ENCODE measurements at places on chromosomes 12 and 14.

GRCh38 chr12:29253906-29254625, 105.0 kb downstream of the FAR2 start:
- no peak for DNase-seq

DNA sequence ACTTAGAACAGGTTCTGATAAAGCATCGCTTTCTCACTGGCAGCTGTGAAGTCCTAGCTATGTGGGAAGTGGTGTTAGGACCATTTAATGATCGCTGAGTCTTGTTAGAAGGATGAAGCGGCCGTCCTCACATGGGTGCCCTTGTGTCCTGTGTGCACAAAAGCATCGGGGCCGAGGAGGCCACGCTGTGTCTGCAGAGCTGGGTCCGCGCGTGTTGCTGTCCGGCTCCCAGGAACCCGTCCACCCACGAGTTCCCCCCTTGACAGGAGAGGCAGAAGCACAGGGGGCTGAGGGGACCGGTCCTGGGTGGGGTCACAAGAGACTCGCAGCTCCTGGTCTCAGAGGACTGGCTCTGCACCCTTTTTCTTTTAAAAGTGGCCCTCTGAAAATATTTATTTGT, 90.4 kb downstream of the ADGRD1 start:
- DNase-seq, result no peak

GRCh38 chr12:122753319-122753650, 661 bp downstream of the DENR start:
- DNase-seq, result no peak

GRCh38 chr12:88247241-88247643, 105.1 kb downstream of the TMTC3 start:
- no peak for DNase-seq

DNA sequence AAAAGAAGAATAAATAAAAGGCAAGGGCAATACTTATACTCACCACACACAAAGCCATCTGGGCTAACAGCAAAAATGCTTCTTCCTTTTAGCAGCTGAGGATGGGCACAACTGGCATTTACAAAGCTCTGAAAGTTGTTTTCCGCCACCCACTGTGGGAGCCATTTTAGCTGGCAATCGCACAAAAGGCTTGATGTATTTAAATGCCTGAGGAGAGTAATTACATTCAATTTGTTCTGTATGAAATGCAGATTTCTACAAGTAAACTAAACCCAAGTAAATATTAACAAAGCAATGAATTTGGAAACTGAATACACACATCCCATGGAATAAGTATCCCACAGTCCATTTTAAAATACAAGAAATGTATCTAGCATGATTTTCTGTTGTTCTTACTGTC, 37.5 kb downstream of the LRIG3 start:
- no peak for DNase-seq

DNA sequence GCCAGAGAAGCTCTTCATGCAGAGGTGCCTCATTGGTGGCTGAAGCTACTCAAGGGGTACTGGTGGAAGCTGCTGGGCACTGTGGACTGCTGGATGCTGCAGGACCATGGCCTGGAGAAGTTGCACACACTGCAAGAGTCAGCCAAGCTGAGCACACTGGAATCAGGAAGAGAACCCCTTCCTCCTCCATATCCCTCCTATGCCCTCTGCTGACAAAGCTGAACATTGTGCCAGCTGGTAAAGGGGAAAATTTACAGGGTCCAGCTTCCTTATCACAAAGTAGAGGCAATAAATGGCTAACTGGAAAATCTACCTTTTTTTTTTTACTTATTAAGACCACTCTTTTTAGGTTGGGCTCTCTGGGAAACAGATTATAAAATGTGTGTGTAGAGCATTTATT, 6.5 kb downstream of the CCDC175 start:
- DNase-seq, result no peak

DNA sequence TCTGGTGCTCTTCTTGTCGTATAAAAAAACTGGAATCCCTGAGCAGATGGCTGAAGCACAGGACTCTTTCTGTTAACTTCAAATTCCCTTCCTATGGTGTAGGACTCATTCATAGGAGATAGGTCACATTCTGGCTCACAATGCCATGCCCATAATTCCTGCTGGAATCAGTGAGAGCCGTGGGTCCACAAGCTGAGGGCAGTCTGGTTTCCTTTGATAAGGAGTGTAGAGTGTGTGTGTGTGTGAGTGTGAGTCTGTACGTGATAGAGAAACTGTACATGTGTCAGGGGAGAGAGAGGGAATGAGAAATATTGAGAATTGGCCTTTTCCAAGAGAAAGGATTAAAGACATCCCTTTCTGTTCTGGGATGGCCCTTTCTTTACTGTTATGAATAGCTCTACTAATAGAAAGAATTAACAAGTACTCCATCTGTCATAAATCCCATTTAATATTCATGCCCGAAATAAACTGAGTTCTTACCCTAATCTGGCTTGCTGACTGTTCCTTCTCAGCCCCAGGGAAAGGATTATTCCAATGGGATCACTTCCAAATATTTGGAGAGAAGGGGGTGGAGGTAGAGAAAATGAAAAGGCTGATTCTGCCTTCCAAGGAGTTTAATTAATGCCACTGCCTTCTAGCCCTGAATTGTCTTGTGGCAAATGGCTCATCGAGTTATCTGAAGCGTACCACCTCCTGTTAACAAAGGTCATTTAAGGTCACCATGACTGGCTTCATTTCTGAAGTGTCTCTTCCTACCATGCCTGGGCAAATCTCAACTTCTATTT, 79.0 kb downstream of the TMX1 start:
- no peak for DNase-seq

DNA sequence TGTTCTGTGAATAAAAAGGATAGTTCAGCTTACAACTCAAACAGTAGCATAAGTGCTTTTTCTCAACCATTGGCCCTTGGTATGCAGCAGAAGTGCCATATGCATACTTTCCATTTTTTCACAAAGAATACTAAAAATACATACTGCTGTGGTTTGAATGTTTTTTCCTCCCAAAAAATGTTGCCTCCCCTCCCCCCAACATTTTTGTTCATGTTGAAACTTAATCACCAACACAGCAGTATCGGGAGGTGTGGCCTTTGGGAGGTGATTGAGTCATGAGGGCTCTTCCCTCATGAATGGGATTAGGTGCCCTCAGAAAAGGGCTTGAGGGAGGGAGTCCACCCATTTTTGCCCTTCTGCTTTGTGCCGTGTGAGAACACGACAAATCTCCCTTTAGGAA, 198.6 kb downstream of the ESR2 start:
- DNase-seq, result no peak

GRCh38 chr14:97640031-97640430, 842.8 kb downstream of the VRK1 start:
- no peak for DNase-seq

- no peak for DNase-seq
Observed at GRCh38 chr14:25436906-25437305, 387.0 kb upstream of the STXBP6 start.

DNA sequence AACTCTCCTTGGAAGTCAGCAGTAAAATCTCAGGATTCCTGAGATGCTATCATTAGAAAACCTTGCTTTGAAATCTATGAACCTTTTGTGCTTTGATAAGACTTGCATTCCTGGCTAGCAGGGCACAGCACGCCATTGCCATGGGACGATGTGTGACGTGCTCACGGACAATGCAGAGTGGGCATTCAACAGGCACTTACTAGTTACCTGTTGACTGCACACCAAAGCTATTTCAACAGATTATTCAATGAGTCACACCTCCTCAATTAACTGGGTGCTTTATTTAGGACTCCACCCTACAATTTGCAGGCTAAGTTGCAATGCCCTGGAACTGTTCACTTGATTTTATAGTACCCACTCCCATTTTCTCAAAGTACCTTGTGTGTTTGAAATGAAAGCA, 11.3 kb downstream of the NOS1 start:
- no peak for DNase-seq

GRCh38 chr14:72236629-72237028, 304.4 kb downstream of the RGS6 start:
- DNase-seq, result no peak

DNA sequence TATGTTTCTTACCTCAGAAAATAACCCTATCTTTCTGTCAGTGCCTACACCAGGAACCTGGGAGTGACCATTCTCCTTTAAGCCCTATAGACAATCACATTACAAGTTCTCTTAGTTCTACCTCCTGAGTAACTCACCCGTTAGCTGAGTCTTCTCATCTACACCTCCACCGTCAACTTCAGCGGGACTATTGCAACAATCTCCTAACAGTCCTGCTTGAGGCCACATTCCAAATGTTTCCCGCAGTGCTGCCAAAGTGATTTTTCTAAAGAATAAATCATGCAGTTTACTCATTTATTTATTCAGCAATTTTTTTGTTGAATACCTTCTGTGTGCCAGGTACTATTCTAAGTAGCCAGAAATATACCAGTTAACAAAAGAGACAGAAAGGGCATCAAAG, 285.0 kb upstream of the GRIP1 start:
- DNase-seq, result no peak

GRCh38 chr12:105455261-105455660, 124.8 kb downstream of the C12orf75 start:
- DNase-seq, result no peak

- DNase-seq, result no peak
Observed at GRCh38 chr12:131561891-131562684, 148.8 kb upstream of the SFSWAP start.

DNA sequence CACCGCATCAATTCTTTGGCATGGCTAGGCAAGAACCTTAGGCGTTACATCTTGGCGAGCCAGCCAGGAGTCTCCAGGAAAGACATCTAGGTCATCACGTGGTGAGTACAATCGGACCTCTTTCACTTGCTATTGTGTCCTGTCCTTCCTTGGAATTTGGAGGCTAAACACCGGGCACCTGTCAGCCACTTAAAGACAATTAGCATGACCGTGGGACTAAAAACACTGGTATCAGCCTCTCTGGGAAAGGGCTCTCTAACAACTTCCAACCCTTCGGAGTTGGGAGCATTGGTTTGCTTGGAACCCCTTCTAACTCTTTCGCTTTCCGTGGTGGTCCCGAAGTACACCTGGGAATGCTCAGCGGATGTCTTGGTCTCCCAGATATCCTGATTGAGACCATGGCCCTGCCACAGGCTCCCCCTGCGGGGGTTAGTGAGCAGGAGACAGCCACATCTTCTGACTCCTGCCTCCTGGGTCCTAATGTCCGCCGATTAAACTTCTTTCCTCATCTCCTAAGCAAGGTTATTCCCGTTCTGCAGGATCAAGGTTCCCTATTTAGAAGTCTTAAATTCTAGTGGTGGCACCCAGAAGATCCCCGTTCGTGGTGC, 971.7 kb downstream of the FSCB start:
- DNase-seq, result no peak

DNA sequence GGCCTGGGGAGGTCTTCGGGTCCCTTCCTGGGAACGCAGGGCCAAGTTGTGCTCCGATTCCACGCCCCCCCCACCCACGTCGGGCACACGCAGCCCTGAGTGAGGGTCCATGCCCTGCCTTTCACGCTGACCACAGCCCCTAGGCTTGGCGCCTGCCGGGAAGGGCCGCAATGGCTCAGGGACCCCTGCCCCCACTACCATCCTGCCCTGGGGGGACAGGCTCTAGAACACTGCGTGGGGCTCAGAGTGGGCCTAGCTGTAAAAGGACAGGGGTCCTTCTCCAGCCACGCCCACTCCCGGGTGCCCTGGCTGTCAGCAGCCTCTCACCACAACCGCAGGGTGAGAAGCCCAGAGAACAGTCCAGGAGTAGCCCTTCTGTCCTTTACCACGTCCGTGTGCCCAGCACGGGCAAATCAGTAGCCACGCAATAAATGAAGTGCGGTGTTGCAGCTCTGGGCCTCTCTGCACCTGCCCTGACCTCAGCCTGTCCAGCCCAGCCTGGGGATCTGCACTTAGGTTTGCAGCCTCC, 9.4 kb upstream of the GPR68 start:
- DNase-seq, result no peak

- DNase-seq, result no peak
Observed at GRCh38 chr14:85057221-85057620, 472.7 kb upstream of the FLRT2 start.

- DNase-seq, result no peak
Observed at GRCh38 chr12:25970916-25971653, 12.6 kb downstream of the RASSF8 start.

GRCh38 chr14:72699852-72700257, 194.0 kb downstream of the DPF3 start:
- no peak for DNase-seq

- DNase-seq, result no peak
Observed at GRCh38 chr12:46825591-46826414, at the start of gene SLC38A4. SLC38A4 (minus strand) TSS chr12:46825997; CDS start chr12:46793071, 32,926 bp downstream.

- no peak for DNase-seq
Observed at GRCh38 chr12:55470088-55470829, at the start of gene OR6C70. OR6C70 (minus strand) TSS chr12:55470138; CDS start chr12:55470138, 0 bp downstream.

- DNase-seq, result no peak
Observed at GRCh38 chr12:105930557-105931503, 207.9 kb downstream of the NUAK1 start.

GRCh38 chr12:958588-959123, 9.2 kb upstream of the RAD52 start:
- DNase-seq, result no peak

GRCh38 chr12:45973526-45973925, 16.8 kb downstream of the SCAF11 start:
- DNase-seq, result no peak

DNA sequence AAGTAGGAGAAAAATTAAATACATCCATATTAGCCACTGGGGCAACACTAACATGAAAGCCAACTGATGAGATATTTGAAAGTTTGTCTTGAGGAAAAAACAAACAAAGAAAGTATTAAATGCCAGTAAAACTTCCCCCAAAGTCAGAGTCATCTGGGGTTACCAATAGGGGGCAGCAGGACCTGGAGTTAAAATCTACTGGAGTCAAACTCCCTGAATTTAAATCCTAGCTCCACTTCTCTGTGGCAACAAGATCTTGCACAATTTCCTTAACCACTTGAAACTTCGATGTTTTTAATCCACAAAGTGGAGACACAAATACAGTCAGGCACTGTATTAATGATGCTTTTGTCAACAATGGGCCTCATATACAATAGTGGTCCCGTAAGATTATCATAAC, 14.4 kb downstream of the PLEKHG7 start:
- no peak for DNase-seq

GRCh38 chr12:121537814-121538698, 42.8 kb downstream of the KDM2B start:
- peak; percentile 19 for DNase-seq

DNA sequence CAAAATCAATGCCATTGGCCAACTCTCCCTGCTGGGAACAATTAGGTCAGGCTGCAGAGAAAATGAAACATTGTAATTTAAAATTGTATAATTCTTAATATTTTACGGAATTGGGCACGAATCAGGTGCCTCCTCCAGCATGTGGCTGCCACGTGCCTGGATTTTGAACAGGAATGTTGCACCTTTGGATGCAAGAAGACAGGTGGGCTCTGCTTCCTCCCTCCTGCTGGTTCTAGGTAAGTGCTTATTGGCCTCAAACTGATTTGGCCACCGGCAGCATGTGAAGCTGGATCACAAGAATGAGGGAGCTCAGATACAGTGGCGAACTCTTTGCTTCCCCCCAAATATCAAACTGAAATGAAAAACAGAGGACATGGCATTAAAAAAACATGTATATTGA, 1559.9 kb upstream of the FLRT2 start:
- no peak for DNase-seq

Measured in MM.1S (cell line).